Activated CD8-positive, alpha-beta memory T cell treated with anti-CD3 and anti-CD28 coated beads, Interleukin-2, amount 50 U/mL, for 48 hours (primary cell): ENCODE measurements at places on chromosomes 12 and 14.
A peak's percentile ranks its signal among the peaks of the same experiment; 100 is the strongest.

DNA sequence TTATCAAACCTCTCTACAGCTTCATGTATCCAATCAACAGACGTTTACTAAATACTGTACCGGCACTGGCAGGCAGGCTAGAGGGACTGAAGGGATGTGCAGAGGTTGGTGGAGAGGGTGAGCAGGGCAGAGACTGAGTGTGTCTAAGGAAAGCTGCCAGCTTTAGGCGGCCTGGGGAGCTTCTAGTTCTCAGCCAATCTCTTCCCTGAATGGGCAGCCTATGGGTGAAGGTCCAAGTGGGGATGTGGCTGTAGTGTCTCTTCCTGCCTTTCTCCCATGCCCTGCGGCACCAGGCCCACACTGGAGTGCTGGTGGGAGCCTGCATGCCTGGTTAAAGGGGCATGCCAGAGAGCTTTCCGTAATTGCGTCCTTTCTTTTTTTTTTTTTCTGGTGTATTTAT lies 239.8 kb downstream of the CACNA1C start:
- DNase-seq = no peak

- no peak for DNase-seq
Measured at GRCh38 chr14:103704708-103705107, 10.5 kb downstream of the XRCC3 start.

- DNase-seq = no peak
Measured at GRCh38 chr14:90319634-90320541, 11.9 kb downstream of the NRDE2 start.

DNA sequence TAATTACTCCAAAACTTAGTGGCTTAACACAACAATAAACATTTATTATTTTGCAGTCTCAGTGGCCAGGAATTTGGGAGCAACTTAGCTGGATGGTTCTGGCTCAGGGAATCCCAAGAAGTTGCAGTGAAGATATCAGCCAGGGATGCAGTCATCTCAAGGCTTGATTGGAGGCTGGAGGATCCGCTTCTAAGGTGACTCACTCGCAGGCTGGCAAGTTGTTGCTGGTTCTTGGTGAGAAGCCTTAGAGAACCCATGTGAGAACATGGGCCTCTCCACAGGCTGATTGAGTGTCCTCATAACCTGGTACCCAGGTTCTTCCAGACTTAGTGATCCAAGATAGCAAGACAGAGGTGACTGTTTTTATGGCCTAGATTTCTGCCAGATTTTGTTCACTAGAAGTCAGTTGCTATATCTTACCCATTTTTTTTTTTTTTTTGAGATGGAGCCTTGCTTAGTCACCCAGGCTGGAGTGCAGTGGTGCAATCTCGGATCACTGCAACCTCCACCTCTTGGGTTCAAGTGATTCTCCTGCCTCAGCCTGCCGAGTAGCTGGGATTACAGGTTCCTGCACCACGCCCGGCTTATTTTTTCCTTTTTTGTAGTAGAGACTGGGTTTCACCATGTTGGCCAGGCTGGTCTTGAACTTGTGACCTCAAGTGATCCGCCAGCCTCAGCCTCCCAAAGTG lies 32.5 kb downstream of the BRMS1L start:
- no peak for DNase-seq

- DNase-seq = no peak
Measured at GRCh38 chr12:28456934-28457710, 266.9 kb downstream of the CCDC91 start.

DNA sequence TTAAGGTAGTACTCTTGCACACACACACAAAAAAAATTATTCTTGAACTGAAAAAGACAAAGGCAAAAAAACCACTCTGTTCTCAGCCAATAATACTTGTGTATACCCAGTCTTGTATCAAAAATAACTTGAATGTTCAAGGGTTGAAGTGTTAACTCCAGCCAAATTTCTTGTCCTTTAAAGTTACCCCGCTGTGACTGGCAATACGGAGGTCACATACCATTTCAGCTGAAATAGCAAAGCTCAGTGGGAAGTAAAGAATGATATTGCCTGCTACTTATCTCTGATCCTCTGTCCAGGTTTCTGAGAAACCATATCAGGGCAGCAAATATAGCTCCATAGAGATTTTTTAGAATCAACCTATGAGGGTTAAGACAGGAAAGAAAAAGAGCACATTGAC lies 167.4 kb downstream of the C12orf50 start:
- no peak for DNase-seq

GRCh38 chr14:96039633-96040311 lies 610 bp downstream of the C14orf132 start:
- peak; percentile 60 for DNase-seq

DNA sequence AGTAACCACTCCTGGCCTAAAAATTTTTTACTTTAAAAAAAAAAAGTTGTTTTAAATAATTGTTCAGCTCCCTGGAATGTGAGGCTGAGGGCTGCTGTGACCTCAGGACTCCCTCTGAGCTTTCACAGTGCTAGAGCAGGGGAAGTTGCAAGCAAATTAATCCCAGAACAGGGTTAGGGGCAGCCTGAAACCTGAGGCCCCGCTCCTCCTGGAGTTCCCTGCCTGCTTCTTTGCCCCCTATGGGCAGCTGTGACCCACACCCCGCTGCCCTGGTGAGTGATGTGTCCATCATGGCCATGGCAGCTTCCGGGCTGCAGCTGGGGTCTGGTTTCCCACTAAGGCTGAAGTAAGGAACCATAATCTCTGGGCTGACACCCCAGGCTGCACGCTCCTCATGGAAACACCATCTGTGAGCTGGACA lies 9.5 kb downstream of the RITA1 start:
- no peak for DNase-seq

- no peak for DNase-seq
Measured at GRCh38 chr12:32444895-32445294, 45.5 kb downstream of the FGD4 start.

DNA sequence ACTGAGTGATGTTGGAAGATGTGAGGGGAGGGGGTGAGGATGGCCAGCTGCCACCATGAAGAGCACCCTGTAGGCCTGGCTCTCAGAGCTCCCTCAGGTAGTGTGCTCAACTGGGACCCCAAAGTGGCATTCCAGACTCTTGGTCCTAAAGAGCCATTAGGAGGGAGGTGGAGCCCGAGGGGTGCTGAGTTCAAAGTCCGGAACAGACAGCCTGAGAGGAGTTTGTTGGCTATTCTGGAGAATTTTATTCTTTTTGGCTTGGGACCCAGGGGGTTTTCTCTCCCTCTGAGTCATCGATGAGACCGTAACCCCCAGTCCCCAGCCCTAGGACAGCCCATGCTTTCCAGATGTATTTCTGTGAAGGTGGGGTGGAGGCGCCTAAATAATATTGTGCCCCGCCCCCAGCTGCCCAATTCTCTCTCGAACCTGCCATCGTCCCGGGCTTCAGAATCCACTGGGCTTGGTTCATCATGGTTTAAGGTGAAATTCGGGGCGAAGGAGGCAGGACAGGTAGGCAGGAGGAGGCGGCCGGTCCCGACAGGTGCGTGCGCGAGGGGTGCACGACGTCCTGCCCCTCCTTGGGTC lies 690 bp upstream of the RBP5 start:
- DNase-seq = no peak

- no peak for DNase-seq
Measured at GRCh38 chr12:44457465-44457864, 418.6 kb downstream of the NELL2 start.

DNA sequence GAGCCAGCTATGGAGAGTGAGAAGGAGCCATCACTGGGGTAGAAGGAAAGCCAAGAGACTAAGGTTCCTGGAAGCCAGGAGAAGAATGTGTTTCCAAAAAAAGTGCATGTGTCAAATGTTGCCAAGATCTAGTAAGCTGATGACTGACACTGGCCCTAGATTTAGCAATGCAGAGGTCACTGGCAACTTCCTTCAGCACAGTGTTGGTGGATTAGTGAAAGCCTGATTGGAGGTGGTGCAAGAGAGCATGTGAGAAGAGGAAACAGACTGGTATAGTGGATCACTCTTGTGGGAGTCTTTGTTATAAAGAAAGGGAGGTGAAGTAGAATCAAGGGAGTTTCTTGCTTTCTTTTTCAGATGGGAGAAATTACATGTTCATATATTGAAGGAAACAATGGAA lies 34.1 kb upstream of the CHGA start:
- DNase-seq = no peak

DNA sequence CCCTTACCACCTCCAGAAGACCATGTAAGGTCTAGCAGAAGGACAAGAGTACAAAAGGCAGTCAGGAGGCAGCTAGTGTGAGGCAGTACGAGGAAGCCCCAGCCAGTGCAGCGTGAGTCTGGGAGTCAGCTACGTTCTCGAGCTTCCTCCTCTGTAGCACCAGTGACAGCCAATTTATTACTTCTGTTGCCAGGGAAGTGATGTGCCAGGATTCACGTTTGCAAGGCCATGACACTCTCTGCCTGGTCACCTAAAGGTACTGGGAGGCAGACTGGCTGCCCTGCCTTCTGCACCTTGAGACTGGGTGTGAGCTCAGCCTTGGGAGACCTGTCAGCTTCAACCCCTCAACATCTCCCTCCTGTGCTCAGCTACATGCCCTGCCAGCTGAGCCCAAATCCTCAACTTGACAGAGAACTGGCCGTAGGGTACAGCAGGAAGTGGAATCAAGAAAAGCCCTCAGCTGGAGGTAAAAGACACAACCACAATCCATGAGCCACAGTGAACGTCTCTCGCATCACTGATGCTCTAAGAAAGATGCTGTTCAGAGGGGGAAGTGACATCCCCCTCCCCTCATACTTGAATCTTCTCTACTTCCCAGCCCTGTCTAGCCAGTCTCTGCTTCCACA lies 182.5 kb upstream of the RGS6 start:
- peak; percentile 36 for DNase-seq
